ENCODE measurements at places on chromosomes 1 and 21. TPM values are rescaled to one million over a fixed set of nuclear protein-coding genes. Genes with fewer than 3 reads are reported as not detected.

- no peak for DNase-seq
These were observed 21.7 kb upstream of the VASH2 start for GRCh38 chr1:212928323-212929291.

- DNase-seq: no peak
These were observed 273.7 kb upstream of the C1orf174 start for GRCh38 chr1:4173731-4174130.

- DNase-seq: no peak
These were observed 10.9 kb upstream of the ADAMTS5 start for GRCh38 chr21:26977746-26978145.

MNDA gene
- 3.5 TPM for total RNA-seq

GRCh38 chr1:52204696-52205095 is 62.8 kb downstream of the ZFYVE9 start:
- no peak for DNase-seq

- DNase-seq: no peak
These were observed 48.4 kb downstream of the MAGI3 start for GRCh38 chr1:113438505-113439276.

Measured in ascending aorta (tissue), 2 donors.